ENCODE measurements at places on chromosomes 7 and 10. TPM values are rescaled to one million over a fixed set of nuclear protein-coding genes. Genes with fewer than 3 reads are reported as not detected.

GRCh38 chr7:93622036-93623033, 47.8 kb upstream of the CALCR start:
- no peak for DNase-seq

GRCh38 chr7:17134786-17135185, 163.7 kb upstream of the AHR start:
- no peak for DNase-seq

GRCh38 chr7:2754912-2755311, 66.9 kb downstream of the AMZ1 start:
- DNase-seq: no peak

GRCh38 chr10:3655528-3655927, 129.5 kb downstream of the KLF6 start:
- DNase-seq: no peak

DNA sequence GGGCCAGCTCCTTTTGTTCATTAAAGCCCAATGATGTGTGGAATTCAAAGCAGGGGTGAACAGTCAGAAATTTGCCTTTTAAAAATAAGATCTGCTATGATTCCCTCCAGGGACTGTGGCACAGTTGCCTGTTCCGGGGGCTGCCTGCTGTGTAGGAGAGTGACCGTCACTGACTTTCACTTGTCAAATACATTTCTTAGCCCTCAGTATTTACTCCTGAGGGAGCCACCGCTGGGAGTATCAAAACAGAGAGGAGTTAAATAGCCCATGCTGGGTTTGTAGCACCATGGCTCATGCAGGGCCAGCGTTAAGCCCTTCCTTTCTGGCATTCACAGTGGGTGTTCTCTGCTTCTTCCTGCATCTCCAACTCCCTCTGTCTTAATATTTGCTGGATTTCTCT, 897.8 kb downstream of the SORCS3 start:
- no peak for DNase-seq

- no peak for DNase-seq
These were observed 67.8 kb downstream of the TBXAS1 start for GRCh38 chr7:139896831-139897230.

DNA sequence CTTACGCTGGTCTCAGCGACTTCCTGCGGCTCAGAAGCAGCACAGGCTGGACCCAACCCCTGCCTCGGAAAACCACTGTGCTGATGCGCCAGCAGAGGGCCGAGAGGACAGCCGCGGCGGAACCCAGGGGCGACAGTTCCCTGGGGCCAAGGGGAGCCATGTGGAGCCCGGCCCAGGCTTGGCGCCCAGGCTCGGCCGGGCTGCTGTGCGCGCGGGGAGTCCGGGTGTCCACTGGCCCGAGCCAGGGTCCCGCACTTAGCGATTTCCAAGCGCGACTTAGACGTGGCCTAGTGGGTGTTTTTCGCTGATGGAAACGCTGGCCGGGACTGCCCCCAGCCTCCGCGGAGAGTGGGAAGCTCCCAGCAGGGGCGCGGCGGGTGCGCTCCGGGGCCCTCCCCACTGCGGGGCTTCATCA, 18.6 kb upstream of the ZNF32 start:
- no peak for DNase-seq

The ERVW-1 gene
- not detected for total RNA-seq

The RAB11FIP2 gene
- 8.6 TPM for total RNA-seq

The SEMA3E gene
- not detected for total RNA-seq

The MOGAT3 gene
- not detected for total RNA-seq

The FOXI2 gene
- total RNA-seq: not detected

The EN2 gene
- not detected for total RNA-seq

The NEURL1 gene
- total RNA-seq: 0.22 TPM

Measured in endothelial cell of umbilical vein (primary cell).